ENCODE measurements at places on chromosomes 2 and 18.

GRCh38 chr2:136059036-136059472 is 58.9 kb downstream of the CXCR4 start:
- DNase-seq: no peak

- DNase-seq: no peak
These were observed 439.3 kb downstream of the TMX3 start for GRCh38 chr18:68275616-68276015.

DNA sequence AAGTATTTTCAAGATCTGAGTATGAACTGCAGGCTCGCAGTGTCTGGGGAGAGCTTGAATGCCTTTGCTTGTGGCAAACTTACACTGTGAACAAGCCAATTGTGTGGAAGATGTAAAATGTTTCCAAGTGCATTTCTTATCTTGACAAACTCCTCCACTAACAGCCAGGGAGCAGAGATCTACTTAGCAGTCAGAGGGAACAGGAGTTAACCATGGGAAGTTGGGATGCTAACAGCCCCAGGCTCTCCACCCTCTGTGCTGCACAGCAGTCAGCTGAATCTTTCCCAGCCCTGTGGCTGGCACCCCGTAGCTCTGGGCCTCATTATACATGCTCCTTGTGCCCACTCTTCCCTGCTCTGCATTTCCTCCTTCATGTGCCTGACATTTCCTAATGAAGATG is 450.2 kb downstream of the TSN start:
- DNase-seq: no peak

- DNase-seq: no peak
These were observed 456.2 kb downstream of the EPHA4 start for GRCh38 chr2:221115944-221116343.

DNA sequence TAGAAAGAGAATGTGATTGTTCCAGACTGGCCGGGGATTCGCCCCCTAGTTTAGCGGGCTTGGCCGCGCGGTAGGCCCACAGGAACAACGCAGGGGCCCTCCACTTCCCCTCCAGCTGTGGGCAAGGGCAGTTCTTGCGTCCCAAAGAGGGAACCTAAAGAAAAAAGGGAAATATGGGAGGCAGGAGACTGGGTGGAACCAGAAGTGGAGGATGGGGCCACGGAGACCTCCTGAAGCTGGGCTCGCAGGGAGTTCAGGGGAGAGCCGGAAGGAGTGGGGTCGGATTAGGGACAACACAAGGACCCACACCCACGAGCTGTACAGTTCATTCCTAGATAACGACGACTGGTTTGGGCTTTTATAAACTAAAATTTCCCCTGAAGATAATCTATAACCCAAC is 18.2 kb downstream of the GNLY start:
- no peak for DNase-seq

DNA sequence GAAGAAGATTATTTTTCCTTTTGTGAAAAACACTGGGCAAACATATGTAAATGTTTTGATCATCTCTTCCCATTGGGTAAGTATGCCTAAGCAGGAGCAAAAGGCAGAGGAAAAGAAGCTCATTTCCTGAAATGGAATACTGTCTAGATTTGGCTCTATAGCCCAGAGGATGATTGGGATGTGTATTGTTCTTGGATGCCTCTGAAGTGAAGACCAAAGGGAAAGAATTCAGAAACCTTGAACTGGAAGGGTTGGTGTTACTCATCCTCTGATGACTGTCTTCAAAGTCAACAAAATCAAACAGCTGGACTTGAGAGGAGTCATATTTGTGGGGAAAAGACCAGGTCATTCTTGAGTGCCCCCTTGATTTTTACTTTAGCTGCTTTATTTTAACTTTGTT is 112.6 kb upstream of the NT5C1B start:
- DNase-seq: no peak

DNA sequence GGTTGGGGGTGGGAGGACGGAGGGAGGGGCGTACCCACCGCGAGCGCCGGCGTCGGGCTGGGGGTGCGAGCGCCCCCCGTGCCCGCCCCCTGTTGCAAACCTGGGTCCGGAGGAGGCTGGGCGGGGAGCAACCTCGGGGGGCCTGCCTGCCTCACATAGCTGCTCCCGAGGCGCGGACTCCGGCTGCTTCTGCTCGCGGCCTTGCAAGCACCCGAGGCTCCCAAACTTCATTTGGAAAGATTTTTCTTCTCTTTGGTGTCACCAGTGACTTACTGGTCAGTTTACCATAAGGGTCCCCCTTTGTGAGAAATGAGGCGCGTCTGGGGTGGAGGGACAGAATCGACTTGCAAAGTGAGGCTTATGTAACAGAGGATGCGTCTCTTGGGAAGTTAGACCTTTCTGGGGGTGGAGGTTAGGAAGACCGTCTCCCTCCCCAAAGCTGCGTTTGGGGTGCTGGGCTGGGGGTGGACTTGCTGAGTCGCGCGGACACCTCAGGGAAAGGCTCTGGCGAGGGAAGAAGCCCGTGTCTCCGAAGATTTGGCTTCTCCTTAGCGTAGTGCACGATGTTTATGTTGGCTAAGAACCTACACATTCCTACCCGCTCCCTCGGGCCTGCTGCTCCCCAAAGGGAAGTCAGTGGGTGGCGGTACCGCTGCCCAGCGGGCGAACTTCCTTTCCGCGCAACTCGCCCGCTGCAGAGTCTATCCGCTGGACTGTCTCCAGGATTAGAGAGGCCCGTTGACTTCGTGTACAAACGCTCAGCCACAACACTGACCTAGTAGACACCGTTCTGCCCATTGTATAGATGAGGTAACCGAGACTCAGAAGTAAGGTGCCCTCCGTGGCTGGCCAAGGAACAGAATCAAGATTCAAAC is 559 bp downstream of the TMEM37 start:
- DNase-seq: no peak

GRCh38 chr2:226903179-226903578 is 67.3 kb downstream of the RHBDD1 start:
- no peak for DNase-seq

- no peak for DNase-seq
These were observed 18.5 kb downstream of the SLC66A2 start for GRCh38 chr18:79932907-79933306.

- DNase-seq: no peak
These were observed 15.2 kb downstream of the TMEM247 start for GRCh38 chr2:46494596-46494995.

DNA sequence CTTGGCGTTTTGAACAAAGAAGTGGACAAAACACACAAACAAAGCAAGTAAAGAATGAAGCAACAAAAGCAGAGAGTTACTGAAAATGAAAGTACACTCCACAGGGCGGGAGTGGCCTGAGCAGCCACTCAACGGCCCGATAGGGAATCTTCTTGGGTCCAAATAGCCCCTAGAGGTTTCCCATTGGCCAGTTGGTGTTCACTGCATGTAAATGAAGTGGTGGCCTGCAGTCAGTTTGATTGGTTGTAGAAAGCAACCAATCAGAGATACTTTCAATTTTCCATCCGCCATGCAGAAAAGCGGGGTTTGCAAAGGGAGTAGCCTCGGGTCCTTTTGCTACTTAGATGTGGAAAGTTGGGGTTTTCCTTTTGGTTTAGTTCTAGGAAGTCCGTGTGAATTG is 31.6 kb downstream of the CYBRD1 start:
- DNase-seq: no peak

DNA sequence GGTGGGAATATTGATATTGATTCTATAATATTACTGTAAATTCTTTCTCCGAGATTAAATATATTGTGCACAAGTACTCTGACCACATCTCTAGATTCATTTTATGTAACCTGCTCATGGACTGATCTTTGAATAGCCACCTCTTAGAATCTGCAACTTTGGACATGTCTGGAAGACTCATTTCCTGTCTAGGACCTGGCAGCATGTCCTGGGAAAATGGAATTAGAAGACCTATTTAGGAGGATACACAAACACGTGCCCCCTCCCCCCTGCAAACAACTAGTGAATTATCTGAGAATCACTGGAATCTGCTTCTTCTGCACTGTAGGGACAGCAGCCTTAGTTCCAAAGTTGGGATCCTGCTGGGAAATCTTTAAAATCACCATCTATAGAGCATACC is 94.1 kb downstream of the UBE2E3 start:
- DNase-seq: no peak

- no peak for DNase-seq
These were observed 19.5 kb downstream of the STRADB start for GRCh38 chr2:201470821-201471731.

DNA sequence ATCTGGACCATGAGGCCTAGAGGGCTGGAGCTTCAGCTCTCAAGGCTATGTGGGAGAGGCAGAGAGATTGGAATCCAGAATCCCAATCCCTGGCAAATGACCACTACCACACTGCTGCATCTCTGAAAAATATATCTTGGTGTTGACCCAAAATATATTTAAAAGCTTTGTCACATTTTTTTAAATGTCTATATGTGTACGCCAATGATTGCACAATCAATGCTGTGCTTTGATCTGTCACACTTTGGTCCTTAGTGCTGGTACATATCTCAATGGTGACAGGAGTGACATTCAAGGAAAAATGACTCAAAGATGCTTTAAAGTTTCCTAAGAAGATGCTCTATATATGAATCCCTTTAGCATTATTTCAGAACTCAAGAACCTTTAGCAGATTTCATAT is 31.7 kb upstream of the NEDD4L start:
- DNase-seq: no peak

DNA sequence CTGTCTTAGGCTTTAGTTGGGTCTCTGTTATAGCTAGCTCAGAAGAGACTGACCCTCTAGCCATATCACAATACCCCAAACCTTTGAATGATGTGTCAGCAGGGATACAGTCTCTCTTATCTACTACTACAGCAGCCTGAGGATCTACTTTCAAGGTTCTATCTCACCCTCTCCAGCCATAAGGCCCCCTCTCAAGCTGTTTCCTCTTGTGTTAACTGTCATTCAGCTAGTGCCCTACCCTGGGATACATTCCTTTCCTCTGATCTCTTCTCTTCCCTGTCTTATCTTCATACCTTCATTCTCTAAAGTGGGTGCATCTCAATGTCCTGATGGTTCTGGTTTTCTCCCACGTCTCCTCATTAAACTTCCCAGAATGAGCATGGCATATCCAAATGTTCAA is 434.7 kb downstream of the NRXN1 start:
- no peak for DNase-seq

DNA sequence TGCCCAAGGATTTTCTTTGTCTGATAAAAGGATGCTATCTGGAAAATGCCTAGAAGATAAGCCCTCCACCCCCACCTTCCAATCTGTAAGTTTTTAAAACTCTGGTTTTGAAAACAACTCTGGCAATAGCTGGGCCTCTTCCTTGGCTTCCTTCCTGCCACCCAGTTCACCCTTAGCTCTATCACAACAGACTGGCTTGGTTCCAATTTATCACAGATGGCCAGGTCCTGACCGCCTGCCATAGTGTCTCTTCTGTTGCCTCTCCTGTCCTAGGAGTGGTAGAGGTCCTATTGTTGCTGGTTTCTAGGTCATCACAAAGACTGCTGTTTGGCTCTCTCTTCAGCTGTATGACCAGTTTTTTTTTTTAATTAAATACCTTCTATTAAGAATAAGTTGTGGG is 1727.9 kb upstream of the SLC39A10 start:
- no peak for DNase-seq

- no peak for DNase-seq
These were observed 132.0 kb upstream of the APCDD1 start for GRCh38 chr18:10322435-10322834.

DNA sequence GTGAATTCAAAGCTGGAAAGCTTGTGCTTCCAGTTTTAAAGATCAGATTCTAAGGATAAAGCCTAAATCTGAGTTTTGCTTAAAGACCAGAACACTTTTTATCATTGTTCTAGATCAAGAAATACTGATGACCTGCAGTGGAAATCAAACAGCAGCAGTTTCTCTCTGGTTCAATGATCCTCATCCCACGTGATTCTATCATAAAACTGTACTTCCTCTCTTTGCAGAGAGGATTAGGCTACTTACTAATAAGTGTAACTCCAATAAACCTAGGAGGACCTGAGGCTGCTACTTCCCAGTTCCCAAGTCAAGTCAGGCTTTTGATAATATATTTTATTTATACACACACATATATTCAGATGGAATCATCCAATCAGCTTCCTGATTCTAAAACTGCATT is 81.9 kb downstream of the TCF4 start:
- DNase-seq: no peak

GRCh38 chr2:6833300-6833604 is 32.5 kb downstream of the CMPK2 start:
- DNase-seq: no peak

DNA sequence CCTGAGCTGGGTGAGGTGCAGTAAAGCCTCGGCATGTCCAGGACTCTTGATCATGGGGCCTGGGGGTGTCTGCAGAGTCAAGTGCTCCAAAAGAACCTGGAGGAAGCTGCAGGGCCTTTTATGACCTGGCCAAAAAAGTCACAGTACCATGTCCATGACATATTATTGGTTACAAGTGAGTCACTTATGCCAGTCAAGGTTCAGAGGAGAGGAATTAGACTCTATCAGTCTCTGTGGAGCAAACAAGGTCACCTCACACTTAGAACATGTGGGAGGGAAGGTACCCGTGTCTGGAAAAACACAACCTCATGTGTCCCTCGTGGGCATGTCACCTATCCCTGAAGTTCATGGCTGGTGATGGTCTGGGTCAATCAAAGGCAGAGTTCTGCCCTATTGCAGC is 465.7 kb downstream of the FBXO15 start:
- DNase-seq: no peak

- DNase-seq: no peak
These were observed 10.8 kb upstream of the TAF4B start for GRCh38 chr18:26215247-26215970.

- no peak for DNase-seq
These were observed 692.9 kb upstream of the HS6ST1 start for GRCh38 chr2:129011466-129012061.

- no peak for DNase-seq
These were observed 61.9 kb upstream of the ZCCHC2 start for GRCh38 chr18:62460851-62461300.

DNA sequence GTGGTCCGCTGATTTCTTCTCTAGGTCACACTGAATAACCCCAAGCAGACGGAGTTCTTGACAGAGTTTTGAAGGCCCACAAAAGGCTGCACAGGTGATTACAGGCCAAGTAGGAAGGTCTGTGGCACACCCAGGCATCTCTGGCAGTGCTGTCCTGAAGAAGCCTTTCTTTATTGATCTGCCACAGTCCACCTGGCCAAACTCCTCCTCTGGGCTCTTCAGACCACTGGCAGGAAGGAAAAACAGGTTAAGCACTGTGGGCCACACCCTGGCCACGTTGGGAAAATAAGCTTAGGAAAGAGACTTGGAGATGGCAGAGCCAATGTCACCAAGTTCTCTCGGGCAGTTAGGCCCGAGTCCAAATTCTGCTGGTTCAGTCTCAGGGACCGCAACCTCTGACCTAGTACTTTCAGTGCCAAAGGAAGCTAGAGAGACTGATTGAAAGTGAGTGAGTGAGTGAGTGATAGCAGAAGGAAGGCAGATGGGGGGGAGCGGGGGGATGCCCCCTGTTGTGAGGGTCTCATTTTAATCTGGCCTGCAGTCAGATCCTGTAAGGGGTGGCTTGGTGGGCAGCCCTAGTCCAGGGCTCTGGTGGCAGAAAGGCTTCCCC is 102.9 kb downstream of the TGFA start:
- DNase-seq: no peak

DNA sequence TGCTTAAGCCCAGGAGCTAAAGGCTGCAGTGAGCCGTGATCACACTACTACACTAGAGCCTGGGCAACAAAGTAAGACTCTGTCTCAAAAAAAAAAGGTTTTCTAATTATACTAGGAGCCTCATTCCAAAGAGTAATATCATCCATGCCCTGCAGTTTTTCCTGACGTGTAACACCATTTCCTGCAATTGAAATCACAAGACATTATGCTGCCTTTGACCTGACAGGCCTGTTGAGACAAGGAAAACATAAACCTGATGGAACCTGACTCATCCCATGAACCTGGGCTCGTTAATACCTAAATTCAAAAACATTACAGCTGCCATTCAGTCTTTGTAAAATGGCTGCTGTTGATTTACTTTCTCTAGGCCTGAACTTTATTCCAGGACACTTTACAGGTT is 58.7 kb upstream of the PEX13 start:
- DNase-seq: no peak
